NT2/D1 (cell line): ENCODE measurements at places on chromosomes 3 and 15.

- no peak for DNase-seq
Measured at GRCh38 chr15:66827039-66827697, 125.1 kb downstream of the SMAD6 start.

- no peak for DNase-seq
Measured at GRCh38 chr3:159649951-159650350, 338.7 kb upstream of the IL12A start.

DNA sequence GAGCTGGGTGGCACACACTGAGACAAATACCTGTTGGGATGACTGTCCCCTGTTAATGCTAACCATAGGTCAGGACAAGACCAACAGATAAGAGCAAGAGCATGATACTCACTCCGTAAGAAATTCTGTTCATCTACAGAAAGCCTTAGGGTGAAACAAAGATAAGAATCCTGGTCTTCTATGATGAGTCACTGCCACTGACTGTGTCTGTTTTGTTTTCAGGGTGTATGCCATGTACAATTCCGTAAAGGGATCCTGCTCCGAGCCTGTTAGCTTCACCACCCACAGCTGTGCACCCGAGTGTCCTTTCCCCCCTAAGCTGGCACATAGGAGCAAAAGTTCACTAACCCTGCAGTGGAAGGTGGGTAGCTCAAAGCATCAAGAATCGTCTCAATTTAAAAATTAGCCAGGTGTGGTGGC lies 141.1 kb downstream of the GHSR start:
- DNase-seq = no peak

- no peak for DNase-seq
Measured at GRCh38 chr3:56917361-56918110, 115.8 kb upstream of the ARHGEF3 start.

- DNase-seq = no peak
Measured at GRCh38 chr15:38695249-38696108, 130.9 kb upstream of the RASGRP1 start.

- no peak for DNase-seq
Measured at GRCh38 chr15:101560722-101561583, 71.4 kb upstream of the PCSK6 start.

DNA sequence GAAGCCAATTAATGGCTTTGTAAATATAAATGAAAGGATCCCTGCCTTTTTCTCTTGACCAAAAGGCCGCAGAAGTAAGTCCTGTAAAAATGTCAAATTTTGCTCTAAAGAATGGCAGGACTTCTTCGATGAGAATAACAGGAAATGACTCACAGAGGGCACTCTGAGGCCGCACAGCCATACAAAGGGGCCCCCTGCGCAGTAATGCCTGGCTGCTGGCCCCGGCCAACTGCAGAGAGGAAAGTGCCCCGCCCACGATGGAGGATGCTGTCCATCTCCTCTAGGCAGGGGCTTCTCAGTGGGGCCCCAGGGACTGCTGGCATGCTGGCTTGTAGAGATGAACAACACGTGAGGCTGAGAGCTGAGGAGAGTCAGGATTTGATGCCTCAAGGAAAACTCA lies 18.1 kb upstream of the SCN10A start:
- DNase-seq = peak; percentile 68

- no peak for DNase-seq
Measured at GRCh38 chr15:59017449-59017848, 30.0 kb downstream of the RNF111 start.

GRCh38 chr3:104040896-104041295 lies 1325.8 kb upstream of the ALCAM start:
- DNase-seq = no peak

- no peak for DNase-seq
Measured at GRCh38 chr3:168714609-168715240, 619.0 kb upstream of the GOLIM4 start.

DNA sequence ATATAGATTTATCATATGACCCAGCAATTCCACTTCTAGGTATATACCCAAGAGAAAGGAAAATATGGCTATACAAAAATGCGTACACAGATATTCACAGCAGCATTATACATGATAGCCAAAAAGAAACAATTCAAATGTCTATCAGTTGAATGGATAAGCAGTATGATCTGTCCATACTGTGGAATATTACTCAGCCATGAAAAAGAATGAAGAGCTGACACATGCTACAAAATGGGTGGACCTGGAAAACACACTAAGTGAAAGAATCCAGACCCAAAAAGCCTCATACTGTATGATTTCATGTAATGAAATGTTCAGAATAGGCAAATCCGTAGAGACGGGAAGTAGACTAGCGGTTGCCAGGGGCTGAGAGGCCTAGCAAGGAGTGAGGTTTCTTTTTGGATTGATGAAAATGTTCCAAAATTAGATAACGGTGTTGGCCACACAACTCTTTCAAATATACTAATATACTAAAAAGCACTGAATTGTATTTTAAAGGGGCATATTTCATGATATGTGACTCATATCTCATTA lies 33.4 kb downstream of the FGD5 start:
- DNase-seq = no peak

GRCh38 chr15:56763141-56763895 lies 30.0 kb upstream of the ZNF280D start:
- DNase-seq = no peak

GRCh38 chr3:13501056-13501455 lies 20.9 kb downstream of the HDAC11 start:
- DNase-seq = no peak

DNA sequence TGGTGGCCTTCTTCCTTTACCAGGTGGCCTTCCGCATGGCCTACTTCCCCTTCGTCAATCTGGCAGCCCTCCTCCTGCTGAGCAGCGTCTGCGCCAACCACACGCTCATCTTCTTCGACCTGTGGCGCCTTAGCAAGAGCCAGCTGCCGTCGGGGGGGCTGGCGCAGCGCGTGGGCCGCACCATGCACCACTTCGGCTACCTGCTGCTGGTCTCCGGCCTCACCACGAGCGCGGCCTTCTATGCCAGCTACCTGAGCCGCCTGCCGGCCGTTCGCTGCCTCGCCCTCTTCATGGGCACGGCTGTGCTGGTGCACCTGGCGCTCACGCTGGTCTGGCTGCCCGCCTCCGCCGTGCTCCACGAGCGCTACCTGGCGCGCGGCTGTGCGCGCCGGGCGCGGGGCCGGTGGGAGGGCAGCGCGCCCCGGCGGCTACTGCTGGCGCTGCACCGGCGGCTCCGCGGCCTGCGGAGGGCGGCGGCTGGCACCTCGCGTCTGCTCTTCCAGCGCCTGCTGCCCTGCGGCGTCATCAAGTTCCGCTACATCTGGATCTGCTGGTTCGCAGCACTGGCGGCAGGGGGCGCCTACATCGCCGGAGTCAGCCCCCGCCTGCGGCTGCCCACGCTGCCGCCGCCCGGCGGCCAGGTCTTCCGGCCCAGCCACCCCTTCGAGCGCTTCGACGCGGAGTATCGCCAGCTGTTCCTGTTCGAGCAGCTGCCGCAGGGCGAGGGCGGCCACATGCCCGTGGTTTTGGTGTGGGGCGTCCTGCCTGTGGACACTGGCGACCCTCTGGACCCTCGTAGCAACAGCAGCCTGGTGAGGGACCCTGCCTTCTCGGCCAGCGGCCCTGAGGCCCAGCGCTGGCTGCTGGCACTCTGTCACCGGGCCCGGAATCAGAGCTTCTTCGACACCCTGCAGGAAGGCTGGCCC lies 9.9 kb downstream of the DISP2 start:
- DNase-seq = peak; percentile 77

DNA sequence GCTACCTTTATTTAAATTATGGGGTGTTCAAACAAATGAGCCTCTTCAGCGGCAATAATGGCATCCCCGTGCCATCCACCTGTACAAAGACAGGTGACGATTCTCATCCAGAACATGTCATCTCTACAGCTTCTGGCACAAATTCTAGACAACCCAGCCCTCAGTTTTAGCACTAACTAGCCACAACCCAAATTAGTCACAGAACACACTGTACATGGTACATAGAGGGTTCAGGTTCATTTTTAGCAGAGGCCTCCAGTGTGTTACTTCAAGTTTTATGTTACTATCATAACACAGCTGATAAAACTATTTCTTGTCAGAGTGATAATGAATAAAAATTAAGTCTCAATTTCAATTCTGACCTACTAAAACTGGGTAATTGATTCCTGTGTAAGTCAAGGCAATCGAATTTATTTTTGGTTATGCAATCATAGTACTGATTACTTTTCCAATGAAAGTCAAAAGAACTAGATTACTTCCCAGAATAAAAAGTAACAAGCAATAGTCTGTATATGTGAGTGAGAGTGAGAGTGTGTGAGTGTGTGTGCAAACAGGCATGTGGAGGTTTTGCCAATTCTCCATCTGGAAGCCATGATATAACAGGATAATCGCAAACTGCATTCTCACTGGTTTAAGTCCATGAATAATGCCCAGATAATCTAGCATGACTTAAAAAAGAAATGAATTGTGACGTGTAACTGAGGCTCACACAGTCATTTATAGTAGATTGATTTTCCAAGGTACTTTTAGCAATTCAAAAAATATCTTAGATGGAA lies 37.4 kb downstream of the SHQ1 start:
- no peak for DNase-seq

GRCh38 chr3:190070622-190071347 lies 49.9 kb downstream of the P3H2 start:
- no peak for DNase-seq
